Activated CD8-positive, alpha-beta memory T cell treated with anti-CD3 and anti-CD28 coated beads for 4 hours (primary cell): ENCODE measurements at places on chromosomes 11 and 22.

- no peak for DNase-seq
Measured at GRCh38 chr11:657691-658126, 20.6 kb downstream of the DRD4 start.

- no peak for DNase-seq
Measured at GRCh38 chr11:102592634-102593581, 32.2 kb downstream of the MMP20 start.

DNA sequence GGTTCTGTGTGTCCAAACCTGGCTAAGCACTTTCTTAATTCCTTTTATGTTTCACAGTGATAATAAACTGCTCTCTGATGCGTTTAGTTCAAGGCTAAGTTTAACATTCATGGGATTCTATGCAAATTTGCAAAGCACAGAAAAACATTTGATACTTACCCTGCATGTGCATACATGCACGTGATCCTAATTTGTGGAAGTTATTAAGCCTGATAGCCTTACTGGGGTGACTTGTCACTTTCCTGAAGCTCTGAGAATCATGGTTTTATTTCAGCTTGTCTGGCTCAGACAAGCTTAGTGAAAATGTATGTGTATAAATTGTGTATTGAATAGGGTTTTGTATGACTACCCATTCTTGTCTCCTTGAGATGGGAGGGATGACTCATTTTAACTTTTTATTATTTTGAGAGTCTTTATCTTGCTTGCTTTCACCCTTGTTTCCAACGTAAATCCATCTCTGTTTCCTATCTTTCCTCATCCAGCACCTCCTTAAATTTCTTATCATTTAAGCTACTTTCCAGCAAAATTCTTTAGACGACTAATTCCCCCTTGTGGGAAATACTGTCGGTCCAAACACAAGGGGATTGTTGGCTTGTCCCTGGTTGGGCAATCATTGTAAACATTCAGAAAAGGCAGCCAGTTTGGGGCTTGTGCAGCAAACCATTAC lies 167.1 kb downstream of the C11orf91 start:
- no peak for DNase-seq

- DNase-seq: no peak
Measured at GRCh38 chr22:29842740-29843139, 4.7 kb upstream of the ASCC2 start.

- DNase-seq: peak; percentile 32
Measured at GRCh38 chr22:30221121-30221992, 25.2 kb downstream of the LIF start.

DNA sequence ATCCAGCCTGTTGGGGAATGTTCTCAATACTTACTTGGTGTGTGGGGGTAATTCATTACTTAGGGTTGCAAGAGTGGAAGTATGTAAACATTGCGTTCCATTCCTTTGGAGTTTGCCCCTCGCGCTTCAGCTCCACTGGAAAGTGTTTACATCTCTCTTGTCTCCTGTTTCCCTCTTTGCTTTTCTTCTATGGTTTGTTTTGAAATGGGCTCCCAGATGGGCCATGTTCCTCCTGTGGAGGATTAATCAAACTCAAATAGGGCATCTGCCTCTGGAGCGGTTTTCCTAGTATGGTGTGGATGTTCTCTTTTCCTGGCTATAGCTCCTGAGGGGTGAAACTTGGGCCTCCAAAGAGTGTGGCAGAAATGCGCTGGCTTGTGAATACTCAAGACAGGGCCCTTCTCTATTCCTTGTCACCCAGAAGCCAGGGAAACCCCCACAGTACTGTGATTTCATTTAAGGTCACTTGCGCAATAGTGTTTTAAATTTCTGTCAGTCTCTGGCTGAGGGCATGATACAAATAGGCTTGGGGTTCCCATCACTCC lies 51.9 kb downstream of the CD44 start:
- no peak for DNase-seq

DNA sequence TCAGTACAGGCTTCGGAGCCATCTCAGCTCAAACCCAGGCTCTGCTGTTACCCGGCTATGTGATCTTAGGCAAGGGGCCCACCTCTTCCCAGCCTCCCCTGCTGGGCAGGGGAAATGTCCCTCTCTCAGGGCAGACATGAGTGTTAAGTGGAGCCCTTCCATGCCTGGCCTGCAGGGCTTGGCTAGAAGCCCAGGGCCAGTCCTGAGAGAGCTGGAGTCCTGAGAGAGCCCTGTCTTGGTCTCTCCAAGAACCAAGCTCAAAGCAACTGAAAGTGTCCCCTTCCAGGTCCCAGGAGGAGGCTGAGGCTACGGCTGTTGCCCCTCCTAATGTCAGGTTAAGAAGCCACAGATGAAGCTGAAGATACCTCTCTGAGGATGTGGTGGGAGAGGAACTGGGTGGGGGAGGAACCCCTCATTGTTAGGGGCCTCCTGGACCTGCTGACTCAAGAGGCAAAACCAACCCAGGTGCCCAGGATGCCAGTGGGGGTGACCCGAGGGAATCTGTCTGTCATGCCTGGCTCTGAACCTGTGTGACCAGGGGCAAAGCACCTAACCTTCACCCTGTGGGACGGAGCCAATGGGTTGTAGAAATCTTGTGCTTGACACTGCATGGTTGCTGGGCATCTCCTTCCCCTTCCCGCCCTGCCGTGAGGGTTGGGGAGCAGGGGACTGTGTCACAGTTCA lies 4.2 kb downstream of the ZP1 start:
- no peak for DNase-seq

DNA sequence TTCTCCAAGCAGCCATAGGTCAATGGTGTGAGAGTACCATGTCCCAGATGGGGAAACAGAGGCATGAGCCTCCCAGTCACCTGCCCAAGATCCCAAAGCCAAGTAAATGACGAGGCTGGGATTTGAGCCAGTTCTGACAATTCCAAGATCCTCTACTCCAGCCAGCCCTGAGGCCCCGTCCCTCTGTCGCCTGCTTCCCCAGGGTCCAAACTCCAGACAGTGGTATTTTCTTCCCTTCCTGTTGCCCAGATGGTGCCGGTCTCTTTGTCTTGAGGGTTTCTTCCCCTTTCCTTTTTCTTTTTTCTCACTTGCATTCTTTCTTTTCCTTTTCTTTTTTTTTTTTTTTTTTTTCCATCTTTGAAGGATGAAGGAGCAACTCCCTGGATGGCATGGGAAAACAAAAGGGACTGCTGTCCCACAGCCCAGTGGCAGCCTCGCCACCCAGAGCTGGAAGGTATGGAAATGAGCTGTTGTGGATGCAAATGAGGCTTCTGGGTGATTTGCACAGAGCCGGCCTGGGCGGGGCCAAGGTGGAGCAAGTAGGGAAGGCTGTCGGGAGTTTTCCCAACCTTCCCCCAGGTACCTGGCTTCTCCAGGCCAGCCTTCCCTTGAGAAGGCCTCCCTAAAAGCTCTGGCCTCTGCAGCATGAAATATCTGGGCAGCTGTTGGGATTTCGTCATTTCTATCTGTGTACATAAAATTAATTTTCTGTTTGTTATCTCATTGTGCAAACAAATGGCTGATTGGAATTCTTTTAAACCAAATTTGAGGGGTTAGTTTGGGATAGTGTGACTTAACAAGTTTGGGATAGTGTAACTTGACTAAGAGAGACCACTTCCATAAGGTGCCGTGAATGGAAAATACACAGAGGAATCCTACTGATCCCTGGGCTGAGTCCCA lies 146.8 kb downstream of the MN1 start:
- no peak for DNase-seq

DNA sequence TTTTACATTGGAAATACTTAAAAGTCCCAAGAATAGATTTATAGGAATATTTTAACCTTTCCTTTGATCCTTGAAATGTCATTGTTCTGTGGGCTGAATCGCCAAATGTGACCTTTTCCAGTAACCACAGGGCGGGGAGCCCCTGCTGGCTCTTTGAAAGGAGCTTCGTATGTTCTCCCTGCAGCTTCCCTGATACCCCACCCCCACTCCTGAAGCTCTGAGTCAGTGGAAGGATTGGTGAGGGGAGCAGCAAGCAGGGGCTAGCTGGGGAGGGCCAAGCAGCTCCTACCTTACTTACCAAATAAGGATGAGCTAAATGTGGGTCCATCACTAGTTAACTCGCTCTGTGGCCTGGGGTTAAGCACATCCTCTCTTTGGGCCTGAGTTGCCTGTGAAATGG lies 87.7 kb downstream of the CHST1 start:
- DNase-seq: no peak

GRCh38 chr11:88212300-88212699 lies 37.1 kb upstream of the RAB38 start:
- no peak for DNase-seq

GRCh38 chr22:23176645-23177027 lies 3.7 kb upstream of the BCR start:
- no peak for DNase-seq

DNA sequence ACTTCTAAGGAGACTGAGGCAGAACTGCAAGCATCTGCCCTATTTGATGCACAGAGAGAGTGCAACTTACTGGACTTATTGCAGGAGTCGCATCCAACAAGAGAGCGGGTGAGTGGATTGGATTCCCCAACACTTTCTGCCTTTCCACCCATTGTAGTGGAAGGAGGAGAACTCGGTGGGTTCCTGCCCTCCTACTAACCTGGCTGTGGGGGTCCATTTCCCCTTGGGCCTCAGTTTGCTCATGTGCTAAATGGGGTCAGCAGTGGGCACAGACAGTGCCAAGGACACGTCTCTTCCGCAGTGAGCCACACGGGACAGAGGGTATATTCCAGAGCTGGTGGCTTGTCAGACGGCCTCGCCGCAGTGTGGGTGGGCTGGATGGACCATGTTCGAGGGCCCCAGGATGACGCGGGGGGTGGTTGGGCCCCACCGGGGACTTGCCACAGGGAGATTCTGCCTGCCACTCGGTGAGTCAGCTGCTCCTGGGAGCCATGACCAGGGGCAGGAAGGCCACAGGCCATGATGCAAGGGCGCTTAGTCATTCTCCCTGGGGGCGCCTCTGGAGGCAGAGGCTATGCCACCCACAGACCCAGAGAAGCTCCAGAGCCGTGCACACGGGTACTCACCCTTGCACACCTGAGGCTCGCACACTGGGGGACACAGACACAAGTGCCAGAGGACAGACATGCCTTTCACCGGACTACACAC lies 8.2 kb downstream of the ALX4 start:
- no peak for DNase-seq

DNA sequence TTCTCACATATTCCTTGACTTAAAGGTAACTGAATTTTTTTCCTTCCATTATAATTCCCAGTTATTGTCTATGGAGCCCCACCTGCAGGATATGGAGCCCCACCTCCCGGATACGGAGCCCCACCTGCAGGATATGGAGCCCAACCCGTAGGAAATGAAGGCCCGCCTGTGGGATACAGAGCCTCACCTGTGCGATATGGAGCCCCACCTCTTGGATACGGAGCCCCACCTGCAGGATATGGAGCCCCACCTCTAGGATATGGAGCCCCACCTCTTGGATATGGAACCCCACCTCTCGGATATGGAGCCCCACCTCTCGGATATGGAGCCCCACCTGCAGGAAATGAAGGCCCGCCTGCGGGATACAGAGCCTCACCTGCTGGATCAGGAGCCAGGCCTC lies 28.1 kb downstream of the WBP2NL start:
- no peak for DNase-seq
